Left forelimb (tissue), 1 donor: ENCODE measurements at places on chromosomes 4 and X.

DNA sequence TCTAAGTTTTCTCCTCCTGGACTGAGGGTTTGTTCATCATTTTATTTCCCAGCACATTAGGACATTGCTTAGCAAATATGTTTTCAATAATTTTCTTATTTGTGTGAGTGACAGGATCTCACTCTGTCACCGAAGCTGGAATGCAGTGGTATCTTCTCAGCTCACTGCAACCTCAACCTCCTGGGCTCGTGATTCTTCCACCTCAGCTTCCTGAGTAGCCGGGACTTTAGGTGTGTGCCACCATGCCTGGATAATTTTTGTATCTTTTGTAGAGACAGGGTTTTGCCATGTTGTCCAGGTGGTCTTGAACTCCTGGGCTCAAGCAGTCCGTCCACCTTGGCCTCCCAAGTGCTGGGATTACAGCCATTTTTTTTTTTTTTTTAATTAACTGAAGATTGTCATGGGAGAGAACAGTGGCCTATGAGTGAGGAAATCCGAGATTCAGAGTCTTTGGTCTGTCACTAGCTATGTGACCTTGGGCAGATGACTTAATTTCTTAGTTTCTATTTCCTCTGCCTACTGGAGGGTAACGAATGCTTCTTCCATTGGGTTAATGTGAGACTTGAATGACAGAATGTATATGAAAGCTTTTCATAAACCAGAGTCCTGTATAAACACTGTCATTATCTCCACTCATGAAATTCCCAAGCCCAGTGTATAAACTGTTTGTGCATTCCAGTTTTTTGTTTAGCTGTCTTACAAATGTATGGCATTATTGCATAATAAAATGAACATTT, 23.9 kb downstream of the MOB1B start:
- DNase-seq: no peak

DNA sequence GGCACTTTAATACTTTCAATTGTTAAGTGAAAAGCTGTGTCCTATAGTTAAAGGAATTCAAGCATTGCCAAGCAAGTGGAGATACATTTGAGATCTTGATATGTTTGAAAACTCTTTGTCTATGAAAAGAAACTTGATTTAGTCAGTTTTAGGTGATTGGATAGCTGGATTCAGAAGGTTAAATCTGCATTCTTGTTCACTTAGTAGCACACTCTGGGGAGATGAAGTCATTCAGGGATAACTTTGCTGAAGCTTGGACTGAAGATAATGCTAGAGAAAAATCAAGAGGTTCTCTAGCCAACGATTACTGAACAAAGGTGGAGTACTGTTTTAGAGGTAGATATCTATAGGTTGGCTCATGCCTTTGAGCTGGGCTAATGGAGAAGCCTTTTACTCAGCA, 90.6 kb downstream of the DCAF8L2 start:
- DNase-seq: no peak

DNA sequence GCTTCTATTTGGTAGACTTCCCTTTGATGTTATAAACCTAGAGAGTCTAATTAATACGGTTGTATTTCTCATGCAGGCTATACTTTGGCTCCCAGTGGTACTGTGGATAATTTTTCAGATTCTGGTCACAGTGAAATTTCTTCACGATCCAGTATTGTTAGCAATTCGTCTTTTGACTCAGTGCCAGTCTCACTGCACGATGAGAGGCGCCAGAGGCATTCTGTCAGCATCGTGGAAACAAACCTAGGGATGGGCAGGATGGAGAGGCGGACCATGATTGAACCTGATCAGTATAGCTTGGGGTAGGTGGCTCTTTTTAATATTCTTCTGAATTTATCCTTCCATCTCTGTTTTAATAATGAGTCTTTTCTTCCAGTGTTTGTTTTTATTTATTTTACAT, 249.7 kb downstream of the RAPGEF2 start:
- no peak for DNase-seq

DNA sequence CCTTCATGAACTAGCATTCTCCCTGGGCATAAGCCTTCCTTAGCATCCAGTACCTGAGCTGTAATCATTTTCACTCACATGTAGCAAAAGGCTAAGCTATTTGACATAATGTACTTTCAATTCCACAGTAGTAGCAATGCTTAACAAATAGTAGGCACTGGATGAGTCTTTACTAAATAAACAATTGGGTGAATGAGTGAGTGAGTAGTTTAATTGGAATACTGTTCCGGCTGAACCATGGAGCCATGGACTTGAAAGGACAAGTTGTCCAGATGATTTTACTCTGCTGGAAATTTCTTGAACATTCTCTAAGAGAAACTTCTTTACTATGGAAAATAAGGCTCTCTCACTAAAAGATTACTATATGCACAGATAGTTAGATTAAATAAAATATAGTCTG, 159.3 kb downstream of the FAM47B start:
- DNase-seq: no peak

GRCh38 chrX:16469870-16470269, 180.1 kb upstream of the S100G start:
- no peak for DNase-seq

DNA sequence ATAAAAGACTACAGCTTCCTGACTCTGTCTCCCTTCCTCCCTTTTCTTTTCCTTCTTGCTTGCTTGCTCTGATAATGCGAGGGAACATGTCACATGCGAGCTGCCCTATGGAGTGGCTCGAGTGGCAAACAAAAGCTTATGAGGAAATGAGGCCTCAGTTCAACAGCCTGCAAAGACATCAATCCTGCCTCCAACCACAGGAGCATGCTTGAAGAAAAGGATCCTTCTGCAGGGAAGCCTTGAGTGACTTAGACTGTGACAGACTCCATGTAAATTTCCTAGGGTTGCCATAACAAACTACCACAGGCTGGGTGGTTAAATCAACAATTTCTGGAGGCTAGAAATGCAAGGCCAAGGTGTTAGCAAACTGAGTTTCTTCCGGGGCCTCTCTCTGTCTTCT, 152.5 kb downstream of the NR3C2 start:
- no peak for DNase-seq

GRCh38 chr4:156832886-156833285, 138.7 kb downstream of the PDGFC start:
- DNase-seq: no peak

DNA sequence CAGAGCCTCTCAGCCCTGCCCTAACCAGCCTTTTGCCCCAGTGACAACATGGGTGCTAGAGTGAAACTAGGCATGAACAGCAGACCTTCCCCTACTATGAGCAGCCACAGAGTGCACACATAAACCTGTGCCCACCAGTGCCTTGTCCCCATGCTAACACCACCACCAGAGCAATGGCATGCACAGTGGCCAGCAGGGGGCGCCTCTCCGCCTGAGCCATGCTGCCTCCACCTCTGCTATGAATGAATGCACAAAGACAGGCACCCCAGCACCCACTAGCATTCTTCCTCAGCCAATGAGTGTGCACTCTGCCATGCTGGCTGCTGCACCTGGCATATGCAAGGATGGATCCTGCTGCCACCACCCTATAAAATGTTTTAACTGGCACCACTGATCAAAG, 286.9 kb upstream of the FGF16 start:
- no peak for DNase-seq

GRCh38 chrX:41308884-41309647, 24.9 kb upstream of the DDX3X start:
- DNase-seq: no peak

DNA sequence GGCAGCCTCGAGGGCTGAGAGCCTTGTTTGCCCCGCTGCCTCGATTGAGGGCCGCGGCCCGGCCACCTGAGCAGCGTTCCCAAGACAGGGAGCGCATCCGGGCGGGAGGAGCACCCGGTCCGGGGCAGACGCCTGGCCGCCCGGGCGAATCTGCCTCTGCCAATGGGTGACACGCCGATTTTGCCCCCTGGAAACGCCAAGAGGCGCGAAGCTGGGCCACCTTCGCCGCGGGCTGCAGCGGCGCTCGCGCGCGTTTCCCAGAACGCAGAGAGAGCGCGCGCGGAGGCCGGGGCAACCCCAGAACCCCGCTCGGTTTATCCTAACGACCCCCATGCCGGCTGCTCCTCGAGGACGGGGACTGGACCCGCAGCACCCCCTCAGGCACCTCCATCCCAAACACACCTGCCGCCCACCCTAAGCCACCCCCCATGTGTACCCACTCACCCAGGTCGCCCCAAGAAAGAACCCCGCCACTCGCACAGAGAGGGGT, 575 bp downstream of the MAP7D2 start:
- no peak for DNase-seq

- DNase-seq: no peak
Measured at GRCh38 chr4:183517781-183518180, 12.9 kb downstream of the ING2 start.

DNA sequence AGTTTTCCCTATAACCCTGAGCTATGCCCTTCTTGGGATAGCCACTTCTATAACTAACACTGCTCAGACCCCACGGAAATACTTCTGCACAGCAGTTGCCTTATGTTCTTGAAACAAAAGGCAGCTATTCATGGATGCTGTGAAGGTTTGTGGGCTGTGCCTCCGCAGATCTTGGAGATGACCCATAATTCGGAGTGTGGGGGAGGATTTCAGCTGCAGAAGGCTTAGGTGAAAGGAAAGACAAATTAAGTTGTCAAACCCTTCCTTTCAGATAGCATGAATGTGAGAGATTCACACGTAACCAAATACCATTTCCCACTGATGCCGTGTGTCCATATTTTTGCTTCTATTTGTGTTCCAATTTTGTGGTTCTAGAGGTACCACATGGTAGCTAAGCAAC, 38.1 kb upstream of the NYX start:
- DNase-seq: no peak

GRCh38 chr4:87087015-87087414, 133.4 kb downstream of the KLHL8 start:
- no peak for DNase-seq

DNA sequence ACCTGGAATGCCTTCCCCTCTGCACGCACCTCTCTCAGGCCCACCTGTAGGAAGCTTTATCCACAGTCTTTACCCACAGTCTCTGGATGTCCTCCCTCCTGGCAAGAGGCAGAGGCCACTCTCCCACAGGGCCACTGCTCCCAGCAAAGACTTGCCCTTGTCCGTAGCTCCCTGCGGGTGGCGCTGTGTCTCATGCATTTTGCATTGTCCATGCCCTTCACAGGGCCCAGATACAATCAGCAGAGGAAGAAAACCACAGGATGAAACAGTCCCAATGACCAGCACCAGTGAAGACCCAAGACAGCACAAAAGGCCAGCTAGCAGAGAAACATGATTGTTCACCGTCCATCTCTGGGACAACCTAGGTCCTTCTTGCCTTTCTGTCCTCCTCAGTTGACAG, 2.1 kb upstream of the NSG1 start:
- DNase-seq: no peak

GRCh38 chr4:73704314-73705055, 35.9 kb upstream of the CXCL8 start:
- no peak for DNase-seq

GRCh38 chr4:163395758-163396157, 52.1 kb downstream of the NPY5R start:
- no peak for DNase-seq

- DNase-seq: no peak
Measured at GRCh38 chr4:7310451-7310850, 118.1 kb downstream of the SORCS2 start.

- no peak for DNase-seq
Measured at GRCh38 chr4:6941796-6942195, 32.2 kb downstream of the TBC1D14 start.

- no peak for DNase-seq
Measured at GRCh38 chrX:10416424-10416823, 204.0 kb downstream of the MID1 start.

- peak; percentile 74 for DNase-seq
Measured at GRCh38 chr4:56434599-56435139, 746 bp downstream of the PPAT start.

DNA sequence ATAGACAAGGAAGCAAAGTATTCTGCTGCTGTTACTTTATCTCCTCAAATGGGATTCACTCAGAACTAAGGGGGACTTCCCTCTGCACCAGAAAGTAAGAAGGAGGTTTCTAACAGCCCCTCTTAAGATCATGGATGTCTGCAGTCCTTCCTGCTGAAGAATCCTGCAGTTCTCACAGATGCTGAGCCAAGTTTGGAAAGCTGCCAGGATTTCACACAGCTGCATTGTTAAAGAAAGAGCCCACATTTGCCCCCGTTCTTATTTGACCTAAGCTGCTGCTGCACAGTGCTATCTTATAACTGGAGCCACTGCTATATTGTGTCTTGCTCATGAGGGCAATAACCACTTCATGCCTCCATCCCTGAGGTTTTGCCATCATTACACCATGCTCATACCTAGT, 81.1 kb downstream of the FAAH2 start:
- no peak for DNase-seq

GRCh38 chr4:3074846-3075651, 568 bp downstream of the HTT start:
- peak; percentile 72 for DNase-seq
